Activated B cell treated with CpG ODN at 0.5 μM for 24 hours (primary cell): ENCODE measurements at places on chromosomes 2 and 18. TPM values are rescaled to one million over a fixed set of nuclear protein-coding genes. Genes with fewer than 3 reads are reported as not detected.
A peak's percentile ranks its signal among the peaks of the same experiment; 100 is the strongest.

DNA sequence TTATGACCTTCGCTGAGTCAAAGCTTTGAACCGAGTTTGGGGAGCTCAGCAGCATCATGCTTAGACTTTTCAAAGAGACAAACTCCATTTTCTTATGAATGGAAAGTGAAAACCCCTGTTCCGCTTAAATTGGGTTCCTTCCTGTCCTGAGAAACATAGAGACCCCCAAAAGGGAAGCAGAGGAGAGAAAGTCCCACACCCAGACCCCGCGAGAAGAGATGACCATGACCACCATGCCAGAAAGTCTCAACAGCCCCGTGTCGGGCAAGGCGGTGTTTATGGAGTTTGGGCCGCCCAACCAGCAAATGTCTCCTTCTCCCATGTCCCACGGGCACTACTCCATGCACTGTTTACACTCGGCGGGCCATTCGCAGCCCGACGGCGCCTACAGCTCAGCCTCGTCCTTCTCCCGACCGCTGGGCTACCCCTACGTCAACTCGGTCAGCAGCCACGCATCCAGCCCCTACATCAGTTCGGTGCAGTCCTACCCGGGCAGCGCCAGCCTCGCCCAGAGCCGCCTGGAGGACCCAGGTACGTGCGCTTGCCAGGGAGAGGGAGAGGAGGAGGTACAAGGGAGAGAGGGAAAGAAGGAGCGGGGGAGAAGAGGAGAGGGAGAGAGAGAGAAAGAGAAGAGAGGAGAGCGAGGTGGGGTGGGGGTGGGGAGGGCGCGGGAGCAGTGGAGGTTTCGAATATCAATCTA lies at the start of gene DLX1:
Gene DLX1, plus strand, starts transcription at position 48 of the 700 bp plus-strand sequence. Its CDS starts 171 bp downstream, at position 219.
- no peak for DNase-seq

Gene FBXO48
- 1.8 and 2.6 TPM in 2 replicates for total RNA-seq

Gene DTNA
- total RNA-seq, result not detected in 2 replicates

Gene LCT
- total RNA-seq, result not detected in 2 replicates

Gene PKDCC
- total RNA-seq, result 0.24 TPM in 1 of 2 replicates, not detected in the other

Gene LOXHD1
- not detected in 2 replicates for total RNA-seq

Gene ACADL
- not detected in 2 replicates for total RNA-seq

Gene STARD6
- not detected in 2 replicates for total RNA-seq

Gene NEUROD1
- not detected in 2 replicates for total RNA-seq

- no peak for DNase-seq
Observed at GRCh38 chr2:8737571-8738175, 55.8 kb downstream of the ID2 start.

DNA sequence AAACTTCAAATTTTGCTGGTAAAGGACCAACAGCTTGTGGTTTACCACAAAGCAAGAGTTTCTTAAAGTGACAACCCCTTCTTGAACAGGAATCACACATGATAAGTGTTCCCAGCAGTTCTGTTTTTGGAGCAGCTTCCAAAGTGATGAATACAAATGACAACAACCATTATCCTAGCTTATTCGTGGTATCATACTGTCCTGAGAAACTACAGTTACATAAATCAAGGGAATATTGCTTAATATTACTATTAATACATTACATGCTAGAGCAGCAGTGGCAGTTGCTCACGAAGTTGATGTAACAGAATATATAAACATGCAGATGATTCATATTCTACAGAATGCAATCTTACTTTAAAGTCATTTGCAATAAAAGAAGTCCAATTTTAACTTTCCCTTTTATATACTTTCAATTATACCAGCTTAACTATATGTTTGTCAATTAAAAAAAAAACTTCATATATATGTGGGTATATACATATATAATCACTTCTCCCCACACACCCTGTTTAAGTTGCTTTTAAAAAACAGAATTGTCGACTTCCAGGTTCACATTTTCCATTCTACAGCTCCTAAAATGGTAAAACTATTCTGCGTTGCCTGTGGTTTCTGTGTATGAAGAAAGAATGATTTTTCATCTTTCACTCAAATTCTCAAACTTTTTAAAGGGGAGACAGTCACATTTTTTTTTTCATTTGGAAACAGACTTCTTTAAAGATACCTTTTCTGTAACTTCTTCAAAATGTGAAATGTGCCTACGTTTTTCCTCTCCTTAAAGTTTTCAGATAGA lies 713.6 kb downstream of the TDRD15 start:
- no peak for DNase-seq

GRCh38 chr2:133415210-133415876 lies 152.9 kb downstream of the NCKAP5 start:
- DNase-seq, result no peak

Gene GDF7
- total RNA-seq, result 5.9 and 6.7 TPM in 2 replicates

GRCh38 chr2:127829845-127830246 lies 18.9 kb upstream of the WDR33 start:
- peak; percentile 57 for DNase-seq

GRCh38 chr2:32925283-32925815 lies 21.4 kb upstream of the LTBP1 start:
- DNase-seq, result no peak

DNA sequence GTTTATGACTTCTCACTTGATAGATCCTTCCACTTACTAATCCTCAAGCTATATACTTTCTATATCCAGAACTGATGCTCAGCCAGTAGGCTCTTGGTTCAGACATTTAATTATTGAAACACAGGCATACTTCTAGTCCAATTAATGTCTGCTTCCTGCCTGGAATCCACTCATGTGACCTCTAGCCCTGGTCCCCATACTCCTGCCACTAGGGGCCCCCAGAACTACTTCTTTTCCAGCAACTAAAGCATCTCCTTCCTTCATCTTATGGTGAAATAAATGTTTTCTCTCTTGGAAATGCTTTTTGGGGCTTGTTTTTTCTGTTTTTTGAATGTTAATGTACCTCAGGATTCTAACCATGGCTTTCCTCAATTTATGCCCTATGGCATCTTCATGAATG lies 527.6 kb downstream of the SATB2 start:
- no peak for DNase-seq

DNA sequence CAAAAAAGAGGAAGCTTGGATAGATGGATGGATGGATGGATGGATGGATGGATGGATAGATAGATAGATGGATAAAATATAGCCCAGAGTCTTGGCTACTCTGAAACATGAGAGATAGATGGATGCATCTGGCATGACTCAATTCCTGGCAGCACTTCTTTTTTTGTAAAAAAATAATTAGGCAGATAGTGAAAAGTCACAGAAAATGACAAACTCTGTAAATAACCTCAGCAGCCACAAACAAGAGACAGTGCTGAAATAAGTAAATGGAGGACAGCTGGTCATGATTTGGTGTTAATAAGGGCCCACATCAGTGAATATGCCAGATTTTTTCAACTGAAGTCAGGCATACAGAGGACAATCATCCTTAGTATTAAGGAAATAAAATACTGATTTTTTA lies 585.0 kb upstream of the GCFC2 start:
- no peak for DNase-seq

Gene SCYGR4
- not detected in 2 replicates for total RNA-seq

GRCh38 chr2:221314786-221315185 lies 257.3 kb downstream of the EPHA4 start:
- DNase-seq, result no peak

DNA sequence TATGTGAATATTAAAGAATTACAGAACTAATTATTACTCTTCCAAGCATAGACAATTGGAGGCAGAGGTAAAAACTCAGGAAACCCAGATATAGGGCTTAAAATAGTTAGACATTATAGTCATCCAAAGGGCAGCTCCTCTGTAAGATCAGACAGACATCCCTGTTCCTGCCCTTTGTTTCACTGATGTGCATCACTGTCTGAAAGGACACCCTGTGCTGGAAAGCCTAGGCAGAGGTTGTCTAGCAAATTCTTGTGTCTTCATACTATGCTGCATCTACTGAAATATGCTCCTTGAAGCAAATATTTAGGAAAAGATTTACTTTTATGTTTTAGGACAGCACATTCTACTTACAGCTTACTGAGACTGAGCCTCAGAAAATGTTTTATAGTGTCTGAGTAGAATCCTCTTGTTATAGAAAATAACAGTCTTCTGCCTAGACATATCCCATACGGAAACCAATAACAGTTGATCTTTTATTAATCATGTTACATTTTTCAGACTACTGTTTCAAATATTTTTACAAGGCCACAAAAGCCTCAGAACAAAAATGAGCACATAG lies 977.3 kb upstream of the CDH2 start:
- DNase-seq, result no peak

Gene POTEF
- total RNA-seq, result not detected in 2 replicates

DNA sequence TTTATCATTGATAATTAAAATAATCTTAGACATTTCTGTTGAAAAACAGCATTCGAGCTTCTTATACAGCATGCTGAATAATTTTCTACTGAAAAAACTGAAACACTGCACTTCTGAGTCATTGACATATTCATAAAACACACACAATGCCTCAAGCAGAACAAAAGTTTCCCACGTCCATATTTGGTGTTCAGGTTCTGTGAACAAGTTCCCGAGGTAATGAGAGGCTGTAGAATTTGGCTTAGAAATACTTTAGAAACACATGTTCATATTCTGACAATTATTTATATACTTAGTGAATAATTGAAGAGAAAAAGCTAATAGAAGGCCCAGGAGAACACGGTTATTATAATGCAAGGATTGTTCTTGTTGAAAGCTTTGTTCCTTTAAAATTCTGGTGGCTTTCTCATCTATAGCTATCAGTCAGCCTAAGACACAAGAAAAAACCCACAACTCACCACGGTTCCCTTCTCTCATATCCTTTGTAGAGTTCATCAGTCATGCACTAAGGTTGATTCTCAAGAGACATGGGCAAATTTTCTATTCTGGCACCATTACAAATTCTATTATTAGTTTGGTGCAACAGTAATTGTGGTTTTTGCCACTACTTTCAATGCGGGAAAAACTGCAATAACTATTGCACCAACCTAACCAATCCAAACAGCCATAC lies 194.4 kb downstream of the TMX3 start:
- DNase-seq, result no peak

Gene CFC1
- not detected in 2 replicates for total RNA-seq

Gene KLHL41
- 0.24 and 0.27 TPM in 2 replicates for total RNA-seq

DNA sequence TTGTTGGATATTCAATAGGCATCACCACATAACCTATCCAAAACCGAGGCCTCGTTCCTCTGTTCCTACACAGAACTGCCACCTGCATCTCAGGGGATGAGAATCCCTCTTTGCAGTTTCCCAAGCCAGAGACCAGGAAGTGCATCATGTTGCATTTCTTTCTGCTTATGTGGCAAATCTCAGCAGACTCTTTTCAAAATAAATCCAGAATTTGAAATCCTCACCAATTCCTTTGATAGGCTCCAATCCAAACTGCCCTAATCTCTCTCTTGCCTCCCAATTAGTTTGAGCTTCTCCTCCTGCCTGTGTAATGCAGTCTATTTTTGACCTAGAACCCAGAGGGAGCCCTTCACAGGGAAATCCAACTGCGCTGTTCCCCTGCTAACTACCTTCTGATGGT lies 215.5 kb downstream of the RNF144A start:
- no peak for DNase-seq

DNA sequence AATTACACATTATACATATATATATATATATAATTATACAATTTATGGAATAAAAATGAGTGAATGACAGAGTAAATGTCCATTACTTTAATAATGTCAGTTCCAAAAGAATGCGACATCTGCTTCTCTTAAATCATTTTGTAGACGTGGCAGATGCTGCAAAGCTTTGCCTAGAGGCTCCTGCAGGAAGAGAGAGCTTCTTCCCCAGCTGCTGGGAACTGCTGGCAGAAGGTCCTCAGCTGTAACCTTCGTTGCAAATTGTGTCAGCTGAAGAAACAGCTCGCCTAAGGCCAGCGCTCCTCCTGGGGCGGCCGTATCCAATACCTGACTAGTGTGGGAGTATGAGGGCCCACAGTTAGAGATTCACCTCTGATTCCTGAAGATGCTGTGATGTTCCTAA lies 9.6 kb upstream of the THNSL2 start:
- no peak for DNase-seq

Gene COBLL1
- 182 and 222 TPM in 2 replicates for total RNA-seq

DNA sequence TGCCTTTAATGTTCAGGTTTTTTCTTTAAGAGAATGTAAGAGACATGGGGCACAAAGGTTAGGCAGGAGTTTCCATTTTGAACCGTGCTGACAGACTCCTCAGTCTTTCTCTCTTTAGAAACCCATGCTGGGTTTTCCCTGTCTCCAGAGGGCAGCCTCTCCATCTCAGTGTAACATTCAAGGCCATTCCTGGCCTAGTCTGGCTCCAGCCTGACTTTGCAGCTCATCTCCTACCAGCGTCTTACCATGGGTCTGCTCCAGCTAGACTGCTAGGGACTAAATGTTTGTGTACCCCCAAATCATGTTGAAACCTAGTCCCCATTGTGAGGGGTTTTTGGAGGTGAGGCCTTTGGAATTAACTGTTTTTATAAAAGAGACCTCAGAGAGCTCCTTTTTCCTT lies 9.8 kb upstream of the CLIP4 start:
- DNase-seq, result no peak

- DNase-seq, result no peak
Observed at GRCh38 chr2:70664525-70664924, 103.5 kb downstream of the ADD2 start.

GRCh38 chr2:96245609-96246390 lies 20.0 kb downstream of the TMEM127 start:
- DNase-seq, result no peak

DNA sequence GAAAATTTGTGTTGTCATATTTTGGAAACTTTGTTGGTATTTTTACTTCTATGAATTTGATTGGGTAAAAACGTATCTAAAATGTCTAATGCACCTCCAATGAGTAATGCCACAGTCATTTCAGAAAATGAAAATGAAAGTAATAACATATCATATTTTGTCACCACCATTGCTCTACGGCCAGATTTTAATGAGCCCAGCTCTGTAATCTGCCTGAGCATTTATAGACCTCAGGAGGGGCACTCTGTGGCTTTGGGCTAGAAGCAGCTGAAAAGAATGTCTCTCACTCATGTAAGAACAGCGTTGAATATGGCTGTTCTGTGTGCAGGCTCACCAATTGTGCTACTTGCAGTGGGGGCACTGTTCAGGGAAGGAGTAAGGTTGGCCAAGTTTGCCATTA lies 32.7 kb upstream of the ABCA12 start:
- DNase-seq, result no peak

- no peak for DNase-seq
Observed at GRCh38 chr2:113965644-113966043, 75.8 kb downstream of the ACTR3 start.

- peak; percentile 40 for DNase-seq
Observed at GRCh38 chr2:84906900-84907714, 1.7 kb downstream of the TMSB10 start.

DNA sequence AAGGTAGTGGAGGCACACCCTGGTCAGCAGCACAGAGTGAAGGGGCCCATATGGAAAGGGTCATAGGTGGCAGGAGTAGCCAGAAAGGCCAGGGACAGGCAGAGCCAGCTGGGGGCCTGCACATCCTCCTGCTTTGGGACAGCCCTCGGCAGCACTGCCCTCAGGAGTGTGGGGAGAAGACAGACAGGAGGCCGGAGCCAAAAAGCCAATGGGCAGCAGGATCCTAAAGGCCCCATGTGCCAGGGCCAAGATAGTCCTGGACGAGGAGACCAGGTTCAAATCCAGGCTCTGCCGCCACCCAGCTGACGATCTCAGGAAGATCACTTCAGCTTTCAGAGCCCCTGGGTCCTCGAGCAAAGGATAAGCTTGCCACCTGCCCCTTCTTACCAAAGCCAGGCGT lies 220.1 kb downstream of the TMEM163 start:
- no peak for DNase-seq

- no peak for DNase-seq
Observed at GRCh38 chr2:197071213-197071612, 144.7 kb upstream of the PGAP1 start.
